ENCODE measurements at places on chromosomes 6 and 20.
A peak's percentile ranks its signal among the peaks of the same experiment; 100 is the strongest.

GRCh38 chr6:133978896-133979240 lies 25.8 kb downstream of the TBPL1 start:
- DNase-seq = no peak

DNA sequence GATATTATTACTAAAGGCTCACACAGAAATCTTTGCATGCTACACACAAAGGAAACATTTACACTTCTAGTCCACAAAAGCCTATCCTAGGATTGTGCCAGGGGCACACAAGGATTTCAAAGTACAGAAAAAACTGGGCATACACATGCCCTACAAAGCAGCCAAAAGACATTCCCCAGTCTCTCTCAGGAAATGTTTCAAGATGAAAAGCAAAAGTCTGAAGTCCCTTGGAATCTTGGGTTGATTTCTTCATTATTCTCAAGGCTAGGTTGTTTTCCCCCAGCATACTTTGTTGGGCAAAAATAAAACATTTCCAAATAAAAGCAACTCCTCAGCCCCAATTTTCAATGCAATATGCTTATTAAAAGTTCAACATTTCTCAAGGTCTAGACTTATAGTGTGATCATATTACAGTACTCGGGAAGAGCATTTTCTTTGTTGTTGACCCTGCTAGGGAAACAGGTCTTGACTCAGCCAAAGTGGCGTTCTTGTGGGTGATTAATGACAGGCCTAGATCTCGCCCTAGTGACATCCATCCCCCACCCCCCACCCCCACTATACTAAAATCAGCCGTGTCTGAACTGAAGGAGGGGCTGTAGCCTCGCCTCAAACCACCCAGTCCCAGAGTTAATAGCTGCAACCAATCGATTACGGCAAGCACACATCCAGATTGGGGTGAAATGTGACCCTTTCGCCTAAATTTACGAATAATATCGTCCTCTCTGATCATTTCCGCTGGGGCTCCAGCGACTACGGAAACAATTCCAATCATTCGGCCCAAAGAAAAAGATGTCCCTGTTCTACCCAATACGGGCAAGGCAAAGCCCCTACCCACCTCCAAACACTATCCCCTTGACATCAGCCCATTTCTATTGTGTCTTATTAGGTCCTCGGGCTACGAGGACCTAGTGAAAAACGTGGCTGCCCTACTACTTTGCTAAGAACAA lies 1.4 kb downstream of the AKIRIN2 start:
- DNase-seq = peak; percentile 52

DNA sequence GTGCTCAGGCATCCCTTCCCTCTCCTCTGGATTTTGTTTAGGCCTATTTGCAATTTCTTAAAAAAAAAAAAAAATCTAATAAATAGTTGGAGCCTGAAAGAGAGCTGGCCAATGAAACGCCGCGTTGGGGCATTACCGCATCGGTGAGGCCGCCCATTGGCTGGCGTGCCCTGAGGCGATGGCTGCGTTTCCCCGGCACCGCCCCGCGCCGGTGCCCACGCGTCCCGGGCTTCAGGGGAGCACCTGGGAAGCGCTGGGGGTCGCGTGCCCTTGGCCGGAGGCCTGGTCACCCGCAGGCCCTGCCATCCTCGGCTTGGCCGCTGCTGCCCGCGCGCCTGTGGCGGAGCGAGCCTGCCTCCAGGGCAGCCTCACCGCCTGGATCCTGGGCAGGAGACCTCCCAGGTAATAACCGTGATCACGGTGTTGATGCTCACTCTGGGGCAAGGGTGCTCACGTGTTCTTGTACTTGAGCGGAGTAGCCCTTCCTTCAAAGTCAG lies 155.4 kb downstream of the NRN1 start:
- peak; percentile 79 for DNase-seq

GRCh38 chr6:149217466-149217888 lies 100.0 kb upstream of the TAB2 start:
- no peak for DNase-seq

DNA sequence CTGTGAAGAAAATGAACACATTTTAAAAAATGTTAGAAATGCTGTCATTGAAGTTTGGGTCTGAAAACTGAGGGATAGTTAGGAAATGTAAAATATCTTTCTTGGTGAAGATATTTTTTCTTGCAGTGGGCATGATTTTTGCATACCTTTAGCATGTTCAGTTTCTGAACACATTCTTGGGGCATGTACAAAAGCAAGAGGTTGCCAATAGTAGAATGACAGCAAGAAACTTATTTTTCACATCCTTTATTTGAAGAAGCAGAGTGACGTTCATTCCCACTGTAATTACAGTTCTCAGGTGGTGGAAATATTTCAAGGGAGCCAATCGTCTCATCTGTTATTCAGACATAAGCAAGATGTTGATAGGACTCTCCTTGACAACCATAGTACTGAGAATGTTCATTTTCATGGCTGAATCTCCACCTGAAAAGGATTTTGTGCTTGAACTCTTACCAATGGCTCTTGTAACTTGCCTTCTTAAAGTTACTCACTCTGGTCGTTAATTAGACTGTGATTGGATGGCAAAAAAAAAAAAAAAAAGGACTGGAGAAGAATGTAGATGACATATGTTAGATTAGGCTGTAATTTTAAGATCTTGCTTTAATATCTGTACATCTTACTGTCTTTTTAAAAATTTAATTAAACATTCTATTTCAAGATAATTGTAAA lies 74.4 kb downstream of the DOK5 start:
- DNase-seq = no peak
